ENCODE measurements at places on chromosomes 5 and 9. TPM values are rescaled to one million over a fixed set of nuclear protein-coding genes. Genes with fewer than 3 reads are reported as not detected.

The HAPLN1 gene
- 0.06 TPM for polyA plus RNA-seq

The MYOZ3 gene
- polyA plus RNA-seq: 0.24 TPM

The PKD2L2 gene
- not detected for polyA plus RNA-seq

The C9 gene
- not detected for polyA plus RNA-seq

The ARSI gene
- polyA plus RNA-seq: 15.5 TPM

The VCAN gene
- polyA plus RNA-seq: 47.5 TPM

The SVEP1 gene
- polyA plus RNA-seq: 3.8 TPM

The CCNI2 gene
- not detected for polyA plus RNA-seq

The ASPN gene
- polyA plus RNA-seq: 0.09 TPM

The MYMK gene
- polyA plus RNA-seq: not detected

The PCDHGA9 gene
- polyA plus RNA-seq: 1.8 TPM

The THBS4 gene
- 0.92 TPM for polyA plus RNA-seq

The BRINP1 gene
- polyA plus RNA-seq: not detected

The PDE6A gene
- polyA plus RNA-seq: not detected

The PTGER4 gene
- 10.1 TPM for polyA plus RNA-seq

The ARL14EPL gene
- not detected for polyA plus RNA-seq

The IFNA1 gene
- not detected for polyA plus RNA-seq

The SPINK5 gene
- polyA plus RNA-seq: not detected

The CTSL gene
- polyA plus RNA-seq: 104 TPM

The MED7 gene
- polyA plus RNA-seq: 9.0 TPM

The C9orf50 gene
- polyA plus RNA-seq: 0.20 TPM

The CDH9 gene
- polyA plus RNA-seq: not detected

The SARDH gene
- 8.5 TPM for polyA plus RNA-seq

The CDHR2 gene
- not detected for polyA plus RNA-seq

The TTC23L gene
- polyA plus RNA-seq: not detected

The SLC2A8 gene
- 13.2 TPM for polyA plus RNA-seq

The OBP2B gene
- not detected for polyA plus RNA-seq

The NPR3 gene
- polyA plus RNA-seq: 23.2 TPM
